Activated naive CD4-positive, alpha-beta T cell treated with anti-CD3 and anti-CD28 coated beads, Interleukin-2, amount 50 U/mL, for 72 hours (primary cell): ENCODE measurements at places on chromosomes 3 and 15. TPM values are rescaled to one million over a fixed set of nuclear protein-coding genes. Genes with fewer than 3 reads are reported as not detected.

- DNase-seq, result no peak
Observed at GRCh38 chr3:135922903-135923250, 42.7 kb upstream of the PPP2R3A start.

DNA sequence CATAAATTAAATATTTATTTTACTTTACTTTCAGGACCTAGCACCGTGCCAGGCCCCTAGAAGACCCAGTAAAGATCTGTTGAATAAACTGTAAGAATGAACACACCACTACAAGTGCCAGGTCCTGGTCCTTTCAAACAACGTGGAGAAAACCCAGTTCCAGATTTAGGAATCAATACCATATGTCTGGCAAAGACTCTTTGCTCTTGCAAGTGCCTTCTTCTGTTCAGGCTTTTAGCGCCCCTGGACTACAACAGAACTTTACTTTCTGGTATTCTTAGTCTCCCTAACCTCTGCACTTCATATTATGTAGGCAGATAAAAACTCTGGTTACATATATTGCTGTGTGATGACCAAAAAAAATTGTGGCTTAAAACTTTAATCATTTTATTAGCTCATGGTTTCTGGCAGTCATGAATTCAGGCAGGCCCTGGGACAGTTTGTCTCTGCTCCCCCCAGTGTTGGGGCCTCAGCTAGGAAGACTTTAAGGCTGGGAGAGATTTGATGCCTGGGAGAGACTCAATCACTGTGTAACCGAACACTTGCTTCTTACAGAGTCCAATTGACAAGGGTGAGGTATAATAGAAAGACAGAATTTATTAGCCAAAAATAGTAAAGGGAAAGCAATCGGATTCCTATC, 2.9 kb upstream of the PSMA4 start:
- DNase-seq, result no peak

GRCh38 chr3:36679384-36680200, 84.8 kb downstream of the DCLK3 start:
- DNase-seq, result no peak

GRCh38 chr15:76363251-76363650, 26.7 kb downstream of the ISL2 start:
- no peak for DNase-seq

DNA sequence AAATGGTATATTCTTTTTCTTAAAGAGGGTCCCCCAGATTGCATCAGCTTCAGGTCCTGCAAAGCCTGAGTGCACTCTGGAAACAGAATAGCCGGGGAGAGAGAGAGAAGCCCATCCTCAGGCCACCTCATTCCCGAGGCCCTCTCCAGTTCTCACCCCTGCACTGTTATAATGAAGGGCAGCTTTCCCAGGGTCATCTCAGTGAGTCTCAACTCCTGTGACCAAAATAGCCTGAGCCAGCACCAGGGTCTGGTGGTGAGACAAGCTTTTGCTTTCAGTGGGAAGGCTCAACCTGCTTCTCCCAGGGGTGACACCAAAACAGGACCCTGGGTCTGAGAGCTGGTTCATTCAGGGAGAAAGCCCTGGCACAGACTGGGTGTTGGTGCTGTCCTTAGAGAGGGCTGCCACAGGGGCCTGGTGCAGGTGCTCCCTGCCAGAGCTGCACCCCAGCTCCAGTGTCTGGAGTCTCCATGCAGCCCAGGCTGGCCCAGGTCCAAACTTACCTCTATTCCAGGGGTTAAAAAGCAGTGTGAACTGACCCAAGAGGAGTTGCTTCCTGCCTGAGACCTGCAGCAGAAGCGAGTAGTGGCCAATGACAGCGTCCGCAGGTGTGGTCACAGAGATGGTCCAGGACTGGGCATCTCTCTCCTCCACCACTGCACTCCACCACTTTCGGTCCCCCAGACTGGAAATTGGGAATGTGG, 6.1 kb downstream of the EPB42 start:
- peak; percentile 31 for DNase-seq

Gene TCAIM
- total RNA-seq, result 22.4 TPM

Gene RBM5
- total RNA-seq, result 159 TPM

GRCh38 chr3:183074261-183074660, 25.0 kb downstream of the MCCC1 start:
- no peak for DNase-seq

- DNase-seq, result no peak
Observed at GRCh38 chr3:108334701-108335100, 38.4 kb downstream of the HHLA2 start.

Gene ACAN
- total RNA-seq, result not detected

DNA sequence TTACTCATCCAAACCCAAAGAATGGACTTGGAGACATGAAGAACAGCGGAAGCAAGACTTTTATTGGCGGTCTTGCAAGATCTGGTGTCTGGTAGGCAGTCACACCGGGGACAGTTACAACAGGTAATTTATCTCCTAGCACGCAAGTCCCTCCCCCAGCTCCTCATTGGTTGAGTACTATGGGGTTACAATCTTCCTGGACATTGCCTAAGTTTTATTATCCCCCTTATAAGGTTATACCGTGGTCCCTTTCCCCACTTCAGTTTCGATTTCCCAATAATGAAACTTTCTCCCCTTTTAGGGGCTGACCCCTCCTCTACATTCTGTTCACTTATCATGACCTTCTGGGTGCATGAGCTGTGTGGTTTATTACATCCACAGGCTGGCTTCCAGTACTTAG, 18.7 kb downstream of the ARL8B start:
- no peak for DNase-seq

GRCh38 chr3:115092220-115092791, 54.8 kb downstream of the ZBTB20 start:
- no peak for DNase-seq

Gene IQCF5
- total RNA-seq, result not detected

GRCh38 chr3:44989636-44990373, 13.8 kb downstream of the EXOSC7 start:
- no peak for DNase-seq

GRCh38 chr3:134326760-134327593, 47.3 kb downstream of the AMOTL2 start:
- DNase-seq, result no peak

Gene FRG2C
- total RNA-seq, result not detected

DNA sequence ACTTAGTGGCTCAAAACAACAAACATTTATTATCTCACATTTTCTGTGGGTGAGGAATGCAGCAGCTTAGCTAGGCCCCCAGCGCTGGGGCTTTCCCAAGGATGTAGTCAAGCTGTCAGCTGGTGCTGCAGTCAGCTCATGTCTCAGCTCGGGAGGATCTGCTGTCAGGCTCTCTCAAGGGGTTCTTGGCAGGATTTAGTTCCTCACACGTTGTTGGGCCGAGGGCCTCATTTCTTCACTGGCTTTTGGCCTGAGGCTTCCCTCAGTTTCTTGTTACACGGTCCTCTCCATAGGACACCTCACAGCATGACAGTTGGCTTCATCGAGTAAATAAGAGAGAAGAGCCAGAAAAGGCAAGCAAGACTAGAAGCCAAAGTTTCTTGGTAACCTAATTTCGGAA, 13.7 kb upstream of the U2SURP start:
- DNase-seq, result no peak

Gene BOC
- not detected for total RNA-seq

DNA sequence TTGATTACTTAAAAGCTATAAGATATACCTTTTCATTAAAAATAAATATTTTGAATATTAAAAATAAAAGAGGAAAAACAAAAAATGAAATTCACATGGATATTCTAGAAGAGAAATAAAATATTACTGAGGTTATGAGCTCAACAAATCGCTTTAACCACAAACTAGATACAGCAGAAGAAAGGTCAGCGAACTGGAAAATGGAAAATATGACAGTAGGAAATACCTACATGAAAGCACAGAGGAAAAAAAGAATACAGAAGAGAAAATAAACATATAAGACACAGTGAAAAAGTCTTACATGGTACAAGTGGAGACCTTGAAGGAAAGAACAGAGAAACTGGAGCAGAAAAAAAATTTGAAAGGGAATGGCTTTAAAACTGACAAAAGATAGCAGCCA, 33.2 kb downstream of the SCAPER start:
- DNase-seq, result no peak

- DNase-seq, result no peak
Observed at GRCh38 chr15:67707520-67708283, 117.6 kb upstream of the SKOR1 start.

Gene THAP10
- not detected for total RNA-seq

DNA sequence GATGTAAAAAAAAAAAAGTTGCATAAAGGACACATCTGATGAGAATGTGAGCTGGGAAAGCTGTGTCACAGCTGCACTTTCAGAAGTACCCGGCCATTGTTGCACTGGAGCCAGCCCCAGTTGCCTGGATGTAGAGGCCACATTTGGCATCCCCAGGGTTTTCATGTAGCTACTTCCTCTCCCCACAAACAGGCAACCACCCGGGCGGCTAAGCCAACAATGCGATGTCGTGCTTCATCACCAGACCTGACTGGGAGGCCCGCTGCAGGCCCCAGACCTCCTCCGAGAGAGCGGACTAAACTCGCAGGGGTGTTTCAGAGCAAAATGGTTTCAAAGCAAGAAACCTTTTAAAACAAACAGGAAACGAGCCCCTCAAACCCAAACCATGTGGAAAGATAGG, 142.3 kb downstream of the TMCO5A start:
- no peak for DNase-seq

- DNase-seq, result no peak
Observed at GRCh38 chr15:80452166-80452565, 48.0 kb downstream of the ARNT2 start.

Gene GOLGA8Q
- 0.59 TPM for total RNA-seq

GRCh38 chr15:49918121-49918520, 200.9 kb downstream of the ATP8B4 start:
- no peak for DNase-seq

DNA sequence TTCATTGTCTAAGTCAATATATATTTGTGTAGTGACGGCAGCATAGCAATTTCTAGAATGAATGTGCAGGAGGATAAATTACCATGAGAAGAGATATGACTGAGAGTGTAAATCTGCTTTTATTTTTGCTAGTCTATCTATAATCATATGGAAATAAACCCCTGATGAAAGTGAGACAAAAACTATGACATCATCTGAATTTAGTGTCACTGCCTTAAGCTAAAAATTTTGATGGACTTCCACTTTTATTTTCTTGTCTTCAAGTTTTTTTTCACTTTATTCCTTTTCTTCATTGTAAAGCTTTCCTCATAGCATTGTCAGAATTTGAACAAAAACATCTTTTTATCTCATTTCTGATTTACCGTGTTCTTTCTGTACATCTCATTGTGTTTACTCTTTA, 242.0 kb downstream of the CHST2 start:
- no peak for DNase-seq

- no peak for DNase-seq
Observed at GRCh38 chr3:46974421-46975171, 1.9 kb downstream of the CCDC12 start.

DNA sequence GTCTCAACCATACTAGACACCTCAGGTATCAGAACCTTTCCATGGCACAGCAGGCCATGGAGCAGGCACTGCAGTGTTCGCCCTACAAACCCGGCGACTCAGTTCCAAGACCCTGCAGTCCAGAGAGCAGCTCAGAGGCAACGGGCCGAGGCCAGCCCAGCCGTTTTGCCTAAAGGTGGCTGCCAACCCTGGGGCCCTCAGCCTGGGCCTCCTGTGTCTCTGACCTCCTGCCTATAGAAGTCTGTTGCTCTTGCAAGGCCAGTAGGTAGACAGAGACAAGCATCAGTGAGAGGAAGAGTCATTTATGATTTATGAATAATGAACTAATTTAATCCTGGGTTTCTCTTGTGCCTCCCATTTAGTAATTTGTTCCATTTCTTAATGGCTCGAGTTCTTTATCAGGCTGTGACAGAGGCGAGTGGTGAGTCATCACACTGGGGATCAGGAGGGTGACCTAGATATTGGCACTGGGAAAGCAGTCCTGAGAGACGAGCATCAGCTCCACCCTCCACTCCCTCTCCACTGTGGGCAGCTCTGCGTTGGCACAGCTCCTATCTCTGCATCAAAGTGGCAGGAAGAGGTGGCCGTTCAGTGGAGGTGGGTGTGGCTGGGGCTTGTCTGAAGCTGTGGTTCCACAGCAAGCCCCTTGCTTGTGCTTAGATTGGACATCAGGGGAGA, 79.8 kb downstream of the ABHD5 start:
- no peak for DNase-seq

GRCh38 chr3:194184265-194184751, 48.4 kb downstream of the HES1 start:
- DNase-seq, result no peak

GRCh38 chr3:190721330-190721729, 141.2 kb downstream of the GMNC start:
- DNase-seq, result no peak

Gene XCR1
- total RNA-seq, result not detected

GRCh38 chr3:41304593-41304992, 105.3 kb downstream of the CTNNB1 start:
- no peak for DNase-seq

Gene ZIC1
- total RNA-seq, result not detected

DNA sequence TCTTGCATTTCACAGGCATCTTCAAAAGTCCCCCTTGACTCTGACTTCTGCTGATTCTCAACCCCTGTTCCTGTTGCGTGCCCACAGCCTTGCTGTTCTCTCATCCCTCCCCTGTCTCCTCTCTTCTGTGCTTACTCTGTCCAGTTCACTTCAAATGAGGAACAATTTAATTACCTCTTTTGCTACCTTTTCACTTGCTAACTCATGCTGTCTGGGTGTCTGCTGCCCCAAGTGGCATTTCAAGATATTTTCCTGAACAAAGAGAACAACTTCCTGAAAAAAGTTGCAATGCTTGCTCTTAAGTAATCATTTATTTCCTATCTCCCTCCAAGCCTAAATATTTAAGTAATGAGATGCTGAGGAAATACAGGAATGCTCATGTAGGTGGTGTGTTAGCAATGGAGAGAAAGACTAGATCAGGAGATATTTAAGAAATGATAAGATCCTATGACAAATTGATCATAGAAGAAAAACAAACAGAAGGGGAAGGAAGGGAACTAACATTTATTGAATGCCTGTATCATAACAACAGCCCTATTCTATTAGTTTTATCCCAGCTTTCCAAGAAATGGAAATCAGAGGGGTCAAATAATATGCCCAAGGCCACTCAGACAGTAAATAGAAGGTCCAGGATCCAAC, 42.2 kb downstream of the SV2B start:
- DNase-seq, result no peak
